Kidney (tissue), 22 donors: ENCODE measurements at places on chromosomes 7 and 10. TPM values are rescaled to one million over a fixed set of nuclear protein-coding genes. Genes with fewer than 3 reads are reported as not detected.

CHST15 gene
- 39.7 TPM for total RNA-seq

TMEM273 gene
- total RNA-seq = 16.8 TPM

GRCh38 chr10:133274751-133275683, 1.7 kb downstream of the ADAM8 start:
- H3K27ac ChIP-seq = no peak overlapping the region
- no peaks in the 10 kb centered on the region for H3K4me1 ChIP-seq
- no peak overlapping the region for H3K4me3 ChIP-seq
- DNase-seq = no peak
- no peaks in the 10 kb centered on the region for H3K27me3 ChIP-seq

DNA sequence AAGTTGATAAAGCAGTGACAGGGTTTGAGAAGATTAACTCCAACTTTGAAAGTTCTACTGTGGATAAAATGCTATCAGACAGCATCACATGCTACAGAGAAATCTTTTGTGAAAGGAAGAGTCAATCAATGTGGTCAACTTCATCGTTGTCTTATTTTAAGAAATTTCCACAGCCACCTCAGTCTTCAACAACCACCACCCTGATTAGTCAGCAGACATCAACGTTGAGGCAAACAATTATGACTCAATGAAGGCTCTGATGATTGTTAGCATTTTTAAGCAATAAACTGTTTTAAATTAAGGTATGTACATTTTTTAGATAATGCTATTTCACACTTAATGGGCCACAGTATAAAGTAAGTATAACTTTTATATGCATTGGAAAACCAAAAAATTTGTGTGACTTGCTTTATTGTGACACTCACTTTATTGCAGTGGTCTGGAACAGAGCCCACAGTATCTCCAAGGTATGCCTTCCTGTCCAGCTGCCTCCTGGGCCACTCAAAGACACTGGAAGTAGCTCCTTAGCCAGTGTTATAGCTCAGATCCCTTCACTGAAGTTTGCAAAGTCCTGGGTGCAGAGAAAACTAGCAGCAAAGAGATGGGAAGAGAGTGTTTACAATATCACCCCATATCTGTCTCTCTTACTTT, 293.1 kb downstream of the ARHGAP12 start:
- H3K4me3 ChIP-seq = no peak overlapping the region
- H3K36me3 ChIP-seq = no peaks in the 10 kb centered on the region
- no peaks in the 10 kb centered on the region for H3K27me3 ChIP-seq
- H3K4me1 ChIP-seq = no peaks in the 10 kb centered on the region
- no peak overlapping the region for H3K27ac ChIP-seq

VAX1 gene
- not detected for total RNA-seq

DNA sequence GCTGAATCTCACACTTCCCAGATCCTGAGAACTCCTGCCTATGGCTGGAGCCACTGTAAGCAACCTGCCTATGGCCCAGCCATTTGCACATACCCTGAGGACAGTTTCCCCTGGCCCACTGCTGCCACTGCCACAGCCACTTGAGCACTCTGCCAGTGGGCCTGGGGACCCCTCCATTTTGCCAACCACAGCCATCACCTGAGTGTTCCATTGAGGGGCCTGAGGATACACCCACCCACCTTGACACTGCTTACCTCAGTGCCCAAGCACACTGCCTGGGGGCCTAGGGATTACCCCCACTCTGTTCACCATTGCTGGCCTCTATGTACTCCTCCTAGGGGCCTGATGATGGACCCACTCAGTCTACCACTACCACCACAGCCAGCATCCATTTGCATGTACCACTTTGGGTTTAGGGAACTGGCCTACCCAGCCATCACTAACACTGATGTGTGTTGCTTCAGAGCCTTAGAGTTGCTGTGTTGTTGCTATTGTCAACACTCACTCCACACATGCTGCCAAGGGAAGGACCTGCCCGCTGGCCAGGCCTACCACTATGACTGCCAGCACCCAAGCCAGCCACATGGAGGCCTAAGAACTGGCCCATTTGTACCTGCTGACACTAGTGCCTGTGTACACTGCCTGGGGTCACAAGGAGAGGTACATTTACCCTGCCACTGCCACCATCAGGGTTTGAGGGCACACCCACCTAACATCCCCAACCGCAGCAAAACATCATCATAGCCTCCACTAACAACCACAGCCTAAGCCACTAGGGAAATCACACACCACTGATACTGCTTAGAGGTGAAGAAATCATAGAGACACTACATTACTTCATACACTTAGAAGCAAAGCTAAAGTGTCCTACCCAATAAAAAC, 45.9 kb upstream of the ANTXRL start:
- no peaks in the 10 kb centered on the region for H3K4me1 ChIP-seq
- H3K27ac ChIP-seq = no peak overlapping the region
- no peaks in the 10 kb centered on the region for H3K27me3 ChIP-seq
- H3K36me3 ChIP-seq = no peaks in the 10 kb centered on the region

ALOX5 gene
- 58.1 TPM for total RNA-seq

- no peak overlapping the region for H3K27ac ChIP-seq
- no peak for DNase-seq
- no peak overlapping the region for H3K4me3 ChIP-seq
- no peaks in the 10 kb centered on the region for H3K27me3 ChIP-seq
These were observed 8.8 kb downstream of the ZNF92 start for GRCh38 chr7:65382452-65382851.

DNA sequence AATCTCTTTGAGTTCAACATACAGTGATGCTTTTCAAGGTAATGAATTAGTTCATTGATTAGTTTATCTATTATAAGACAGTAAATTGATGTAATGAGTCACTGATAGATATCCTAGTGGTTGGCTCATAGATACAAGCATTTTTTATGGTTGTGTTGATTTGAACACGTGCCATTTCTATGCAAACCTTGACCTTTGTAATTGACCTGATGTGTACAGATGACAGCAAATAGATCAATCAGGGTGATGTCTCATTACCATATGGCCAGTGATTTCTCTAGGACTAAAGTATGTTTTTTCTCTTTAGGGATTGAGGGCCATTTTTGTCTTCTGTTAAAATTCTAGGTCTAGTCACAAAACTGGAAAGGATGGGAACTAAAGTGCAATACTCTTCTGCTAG, 760.3 kb upstream of the GALNT17 start:
- no peaks in the 10 kb centered on the region for H3K27me3 ChIP-seq
- no peak overlapping the region for H3K4me3 ChIP-seq
- H3K4me1 ChIP-seq = no peaks in the 10 kb centered on the region
- H3K36me3 ChIP-seq = no peaks in the 10 kb centered on the region
- no peak for DNase-seq

AQP1 gene
- 291 TPM for total RNA-seq

GRCh38 chr10:29621161-29621560, 13.6 kb downstream of the SVIL start:
- H3K27ac ChIP-seq = no peak overlapping the region
- no peak overlapping the region for H3K4me3 ChIP-seq
- no peaks in the 10 kb centered on the region for H3K36me3 ChIP-seq
- H3K27me3 ChIP-seq = no peaks in the 10 kb centered on the region
- DNase-seq = no peak

DNA sequence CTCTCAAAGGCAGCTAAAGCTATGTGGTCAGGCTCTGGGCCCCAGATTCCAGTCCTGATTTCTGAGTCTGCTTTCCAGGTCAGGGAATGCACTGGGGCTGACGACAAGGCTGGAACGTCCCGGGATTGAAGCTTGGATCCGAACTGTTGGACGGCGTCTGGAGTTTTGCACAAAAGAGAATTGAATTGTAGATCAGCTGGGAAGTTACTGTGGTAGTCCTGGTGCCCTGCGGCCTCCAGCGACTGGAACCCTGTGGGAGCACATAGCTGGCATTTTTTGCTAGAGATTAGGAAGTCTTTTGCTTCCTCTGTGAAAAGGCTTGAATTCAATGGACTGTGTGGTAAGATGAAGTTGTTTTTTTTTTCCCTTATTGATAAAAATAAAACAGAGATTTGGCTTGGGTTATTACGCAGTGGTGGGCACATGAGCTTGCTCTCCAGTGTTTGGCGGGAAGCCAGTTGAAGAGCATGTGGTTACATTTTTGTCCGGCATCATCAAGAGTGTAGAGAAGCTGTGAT, at the start of gene HK1:
HK1 (plus strand) TSS at position 51 of the 518 bp plus-strand sequence.
- no peaks in the 10 kb centered on the region for H3K4me1 ChIP-seq
- no peak within 1 kb of the TSS for H3K4me3 ChIP-seq
- H3K36me3 ChIP-seq = no peaks in the 10 kb centered on the region
- no peak within 1 kb of the TSS for H3K27ac ChIP-seq

CDC14C gene
- total RNA-seq = not detected

MBL2 gene
- total RNA-seq = not detected

FLNC gene
- total RNA-seq = 12.2 TPM

DNA sequence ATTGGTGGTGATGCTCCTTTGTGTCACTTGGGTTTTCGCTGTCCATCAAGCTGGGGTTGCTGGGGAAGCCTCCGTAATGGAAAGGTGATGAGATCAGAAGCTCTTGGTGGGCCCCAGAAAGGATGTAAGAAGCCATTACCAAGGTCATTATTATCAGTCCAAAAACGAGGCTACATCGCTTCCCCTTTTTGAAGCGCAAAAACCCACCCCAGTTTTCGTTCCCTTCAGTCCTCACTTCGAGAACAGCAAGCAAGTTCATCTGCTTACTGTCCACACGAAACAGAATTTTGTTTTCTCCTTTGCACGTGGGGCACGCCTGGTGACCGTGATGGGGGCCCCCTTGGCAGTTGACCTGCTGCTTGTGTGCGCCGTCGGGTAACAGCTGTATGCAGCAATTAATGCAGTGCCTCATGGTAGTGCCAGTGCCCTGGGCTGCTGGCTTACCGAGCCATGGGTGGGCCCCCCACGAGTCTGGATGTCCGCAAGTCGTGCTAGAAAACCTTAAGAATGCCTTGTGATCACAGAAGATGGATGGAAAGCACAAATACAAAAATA, 47.5 kb downstream of the CHST15 start:
- H3K27me3 ChIP-seq = no peaks in the 10 kb centered on the region
- DNase-seq = no peak
- H3K4me1 ChIP-seq = no peaks in the 10 kb centered on the region
- H3K4me3 ChIP-seq = no peak overlapping the region

- no peaks in the 10 kb centered on the region for H3K36me3 ChIP-seq
- DNase-seq = peak; percentile 34
- no peak overlapping the region for H3K27ac ChIP-seq
- H3K4me1 ChIP-seq = peaks cover 3% of the 10 kb centered on the region
These were observed 3.7 kb downstream of the CFAP46 start for GRCh38 chr10:132938472-132939339.

- H3K27ac ChIP-seq = no peak overlapping the region
- no peak for DNase-seq
These were observed 168.3 kb upstream of the LRGUK start for GRCh38 chr7:133958822-133959221.

DNA sequence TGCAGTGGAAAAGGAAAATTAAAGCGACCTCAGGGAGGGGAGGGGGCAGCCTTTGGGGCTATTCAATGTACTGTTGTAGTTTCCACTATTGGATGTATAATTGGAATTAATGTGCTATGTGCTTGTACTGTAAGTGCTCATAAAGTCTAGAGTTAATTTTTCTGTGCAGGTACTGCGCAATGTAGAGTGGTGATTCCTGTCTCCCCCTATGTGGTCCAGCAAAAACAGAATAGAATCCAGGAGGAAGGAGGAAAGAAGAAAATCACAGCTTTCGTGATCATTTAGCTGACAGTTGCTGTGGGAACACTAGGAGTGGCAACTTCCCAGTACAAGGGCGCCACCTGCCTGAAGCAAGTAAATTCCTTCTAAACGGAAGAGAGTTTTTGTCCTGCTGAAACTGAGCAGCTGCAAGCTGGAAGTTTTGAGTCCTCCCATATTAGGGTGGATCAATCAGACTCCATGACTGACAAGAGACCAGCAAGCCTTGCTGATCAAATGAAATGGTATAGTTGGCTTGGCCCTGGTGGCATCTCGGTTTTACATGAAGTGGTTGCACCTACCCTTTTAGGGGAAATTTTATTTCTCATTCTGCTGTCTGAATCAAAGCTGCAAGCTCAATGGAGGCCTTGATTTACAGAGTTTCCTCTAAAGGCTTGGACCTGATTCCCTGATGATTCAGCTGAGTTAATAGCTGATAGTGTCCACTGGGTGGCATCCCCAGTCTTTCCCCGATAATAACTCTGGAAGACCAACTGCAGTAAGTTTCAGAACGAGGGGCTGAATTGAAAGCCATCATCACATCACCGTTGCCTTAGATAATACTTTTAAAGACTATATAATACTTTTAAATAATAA, 299.8 kb downstream of the HGF start:
- no peaks in the 10 kb centered on the region for H3K27me3 ChIP-seq
- no peak overlapping the region for H3K27ac ChIP-seq
- DNase-seq = peak; percentile 80
- H3K4me1 ChIP-seq = no peaks in the 10 kb centered on the region
- H3K4me3 ChIP-seq = no peak overlapping the region

- H3K27me3 ChIP-seq = no peaks in the 10 kb centered on the region
- H3K4me3 ChIP-seq = no peak overlapping the region
- H3K36me3 ChIP-seq = no peaks in the 10 kb centered on the region
- DNase-seq = no peak
These were observed 280.5 kb downstream of the WDR11 start for GRCh38 chr10:121131426-121132265.

CFAP58 gene
- total RNA-seq = 0.35 TPM

PON3 gene
- 1.6 TPM for total RNA-seq

DNA sequence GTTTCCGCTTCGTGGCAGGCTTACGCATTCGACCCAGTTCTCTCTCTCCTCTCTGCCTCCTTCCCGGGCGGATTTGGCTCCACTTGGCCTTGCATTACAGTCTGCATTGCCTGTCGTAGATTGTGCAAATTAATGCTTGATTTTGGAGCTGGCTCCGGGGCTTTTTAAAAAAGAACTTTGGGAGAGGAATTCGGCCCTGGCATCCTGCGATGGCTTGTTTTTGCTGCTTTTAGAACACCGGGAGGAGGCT, 767 bp downstream of the EIF4EBP2 start:
- no peak for DNase-seq
- peak overlapping the region; percentile 84 for H3K4me3 ChIP-seq
- peaks cover 3% of the 10 kb centered on the region for H3K4me1 ChIP-seq
- H3K36me3 ChIP-seq = no peaks in the 10 kb centered on the region
- peak overlapping the region; percentile 98 for H3K27ac ChIP-seq

CHCHD3 gene
- 53.9 TPM for total RNA-seq

DNA sequence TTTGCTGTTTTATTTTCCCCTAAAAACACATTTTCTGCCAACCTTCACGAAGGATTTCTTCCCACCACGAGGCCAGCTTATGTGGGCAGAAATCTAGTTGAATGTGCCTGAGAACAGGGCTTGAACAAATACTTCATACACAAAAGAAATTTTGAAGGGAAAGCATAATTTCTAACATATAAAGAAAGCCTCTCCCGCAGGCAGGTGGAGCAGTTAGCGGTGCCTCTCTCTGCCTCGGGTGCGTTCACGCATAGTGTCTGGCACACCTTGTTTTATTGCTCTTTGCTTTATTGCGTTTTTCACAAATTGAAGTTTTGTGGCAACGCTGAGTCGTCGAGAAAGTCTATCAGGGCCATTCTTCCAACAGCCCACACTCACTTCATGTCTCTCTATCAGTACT, 7.0 kb upstream of the CSGALNACT2 start:
- H3K27me3 ChIP-seq = no peaks in the 10 kb centered on the region
- no peaks in the 10 kb centered on the region for H3K4me1 ChIP-seq
- H3K36me3 ChIP-seq = no peaks in the 10 kb centered on the region
- no peak for DNase-seq

GRCh38 chr7:11818281-11818680, 13.7 kb downstream of the THSD7A start:
- H3K27me3 ChIP-seq = no peaks in the 10 kb centered on the region
- H3K36me3 ChIP-seq = no peaks in the 10 kb centered on the region
- no peak overlapping the region for H3K4me3 ChIP-seq
- H3K4me1 ChIP-seq = no peaks in the 10 kb centered on the region
